ENCODE measurements at places on chromosomes 1 and 21. TPM values are rescaled to one million over a fixed set of nuclear protein-coding genes. Genes with fewer than 3 reads are reported as not detected.

- no peak overlapping the region for H3K4me3 ChIP-seq
- no peaks in the 10 kb centered on the region for H3K36me3 ChIP-seq
- DNase-seq, result peak; percentile 7
Measured at GRCh38 chr21:45545691-45546531, 3.7 kb upstream of the SLC19A1 start.

The SPRR2E gene
- total RNA-seq, result not detected

DNA sequence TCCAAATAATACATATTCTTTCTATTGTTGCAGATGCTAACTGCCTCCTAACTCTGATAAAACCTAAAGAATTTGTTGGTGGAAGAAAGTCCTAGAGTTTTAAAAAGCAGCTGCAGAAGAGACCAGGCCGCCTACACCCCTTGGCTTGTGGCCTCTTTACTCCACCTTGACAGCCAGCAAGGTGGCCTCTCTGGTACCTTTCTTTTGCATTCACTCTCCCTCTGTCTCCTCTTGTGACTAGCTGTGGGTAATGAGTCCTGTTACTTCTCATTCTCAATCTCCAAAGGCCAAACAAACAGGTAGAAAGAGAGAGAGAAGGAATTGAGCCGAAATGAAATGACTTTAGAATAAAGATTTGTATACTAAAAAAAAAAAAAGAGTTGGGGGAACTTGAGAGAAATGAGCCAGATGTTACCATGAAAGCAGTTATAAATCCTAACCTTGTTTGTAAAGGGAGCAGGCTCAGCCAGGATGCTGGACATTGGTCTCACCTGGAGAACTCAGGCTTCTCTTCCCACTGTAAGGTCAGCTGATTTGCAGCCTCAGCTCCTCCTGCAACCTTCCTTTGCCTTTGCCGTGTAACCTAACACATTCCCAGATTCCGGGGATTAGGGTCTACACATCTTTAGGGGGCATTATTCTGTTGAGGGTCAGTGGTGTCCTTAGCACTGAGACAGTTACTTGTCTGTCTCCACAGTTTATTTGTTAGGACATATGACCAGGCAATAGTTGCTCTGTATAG lies 164.1 kb upstream of the IRF2BP2 start:
- no peak overlapping the region for H3K4me3 ChIP-seq
- H3K27me3 ChIP-seq, result peaks cover 27% of the 10 kb centered on the region
- no peak for DNase-seq

The CR1L gene
- not detected for total RNA-seq

The PRMT6 gene
- total RNA-seq, result 4.1 TPM
